ENCODE measurements at places on chromosomes 3 and 15.
A peak's percentile ranks its signal among the peaks of the same experiment; 100 is the strongest.

DNA sequence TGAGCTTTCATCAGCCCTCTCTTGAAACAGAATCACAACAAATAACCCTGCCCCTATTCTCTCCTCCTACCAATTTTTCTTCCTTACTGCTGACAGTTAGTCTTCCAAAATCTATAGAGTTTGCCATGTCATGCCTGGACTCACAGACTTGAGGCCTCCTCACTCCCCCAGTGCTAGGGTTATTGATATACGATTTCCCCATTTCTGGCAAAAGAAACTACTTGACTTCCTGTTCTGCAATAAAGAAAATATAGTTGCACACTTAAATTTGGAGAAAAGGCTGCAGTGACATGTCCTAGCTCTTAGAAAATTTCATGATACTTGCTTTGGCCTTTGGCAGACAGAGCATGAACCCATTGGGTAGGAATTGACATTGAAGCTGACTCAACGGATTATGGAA, 75.9 kb downstream of the CYP19A1 start:
- DNase-seq: no peak

GRCh38 chr3:100560426-100560825, 49.0 kb upstream of the ADGRG7 start:
- DNase-seq: no peak

GRCh38 chr3:12425850-12426579, 58.3 kb upstream of the TSEN2 start:
- DNase-seq: no peak

DNA sequence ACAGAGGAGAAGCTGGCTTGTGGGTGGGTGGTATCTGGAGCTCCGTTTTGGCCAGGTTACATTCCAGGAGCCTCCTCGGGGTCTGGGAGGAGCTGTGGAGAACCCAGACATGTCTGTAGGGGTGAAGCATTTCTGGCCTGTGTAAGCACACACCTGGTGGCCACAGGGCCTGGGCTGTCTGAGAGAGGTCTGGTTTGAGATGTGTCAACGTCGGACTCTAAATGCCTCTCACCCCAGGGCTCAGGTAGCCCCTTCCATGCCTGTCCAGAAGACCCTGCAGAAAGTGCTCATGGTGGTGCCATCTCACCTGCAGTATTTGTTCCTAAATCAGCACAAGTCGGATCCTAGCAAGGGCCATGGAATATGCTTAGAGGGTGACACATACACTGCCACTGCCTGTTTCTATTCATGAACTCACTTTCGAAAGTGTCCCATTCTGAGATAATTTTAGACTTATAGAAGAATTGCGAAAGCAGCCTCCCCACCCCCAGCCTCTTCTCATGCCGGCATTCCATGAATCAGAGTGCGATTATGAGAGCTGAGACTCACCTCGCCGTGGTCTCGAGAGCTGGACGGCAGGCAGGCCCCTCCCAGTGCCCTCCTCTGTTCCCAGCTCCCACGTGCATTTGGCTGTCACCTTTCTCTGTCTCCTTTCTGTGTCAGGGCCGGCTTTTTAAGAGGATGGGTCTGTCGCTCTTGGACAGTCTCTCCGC, 63.7 kb downstream of the KLF15 start:
- peak; percentile 65 for DNase-seq

DNA sequence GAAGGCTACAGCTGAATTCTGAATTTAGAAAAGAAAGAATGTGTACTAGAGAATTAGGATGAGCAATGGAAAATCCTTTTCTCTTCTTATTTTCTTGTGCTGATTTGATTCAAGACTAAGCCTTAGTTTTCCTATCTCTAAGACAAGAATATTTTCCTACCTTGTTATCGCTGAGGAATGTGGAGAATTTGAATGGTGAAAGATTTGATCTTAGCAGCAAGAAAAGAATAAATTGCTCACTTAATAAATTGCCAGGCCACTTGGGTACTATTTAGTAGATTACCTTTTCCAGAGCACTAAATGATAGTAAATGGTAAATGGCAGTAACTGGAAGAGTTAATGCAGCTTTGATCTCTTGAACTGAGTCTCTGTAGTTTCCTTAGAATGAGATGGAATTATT, 145.7 kb upstream of the MEIS2 start:
- no peak for DNase-seq

GRCh38 chr3:197913641-197914380, 36.2 kb upstream of the RPL35A start:
- DNase-seq: no peak
